Mesenteric fat pad (tissue), 1 donor: ENCODE measurements at places on chromosomes 5 and 9.

- DNase-seq, result no peak
Observed at GRCh38 chr5:133565993-133566392, 46.3 kb downstream of the FSTL4 start.

GRCh38 chr5:96538808-96539250 is 105.8 kb upstream of the PCSK1 start:
- no peak for DNase-seq

GRCh38 chr5:55226934-55227663 is at the start of gene MCIDAS:
Gene MCIDAS (minus strand): TSS chr5:55227315. CDS start chr5:55227138, 177 bp downstream.
- no peak for DNase-seq

GRCh38 chr5:174172152-174172551 is 126.6 kb downstream of the NSG2 start:
- no peak for DNase-seq
